ENCODE measurements at places on chromosomes 7 and 10.

DNA sequence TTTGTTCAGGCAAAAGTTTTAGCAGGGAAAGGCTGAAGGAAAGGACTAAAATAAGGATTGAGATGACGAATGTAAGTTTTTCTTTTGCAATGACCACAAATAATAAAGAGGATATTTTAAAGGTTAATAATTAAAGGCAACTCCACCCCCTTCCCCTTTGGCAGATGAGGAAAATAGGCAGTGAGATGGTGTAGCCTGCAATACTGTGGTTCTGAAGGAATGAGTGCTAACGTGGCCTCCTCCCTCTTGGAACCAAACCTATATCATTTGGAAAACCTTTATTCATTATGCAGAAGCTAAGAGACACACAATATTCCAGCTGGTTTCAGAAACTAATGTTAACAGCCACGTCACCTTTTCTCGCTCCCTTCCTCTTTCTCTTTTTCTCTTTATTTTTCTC is 70.9 kb upstream of the COL1A2 start:
- no peak for DNase-seq

DNA sequence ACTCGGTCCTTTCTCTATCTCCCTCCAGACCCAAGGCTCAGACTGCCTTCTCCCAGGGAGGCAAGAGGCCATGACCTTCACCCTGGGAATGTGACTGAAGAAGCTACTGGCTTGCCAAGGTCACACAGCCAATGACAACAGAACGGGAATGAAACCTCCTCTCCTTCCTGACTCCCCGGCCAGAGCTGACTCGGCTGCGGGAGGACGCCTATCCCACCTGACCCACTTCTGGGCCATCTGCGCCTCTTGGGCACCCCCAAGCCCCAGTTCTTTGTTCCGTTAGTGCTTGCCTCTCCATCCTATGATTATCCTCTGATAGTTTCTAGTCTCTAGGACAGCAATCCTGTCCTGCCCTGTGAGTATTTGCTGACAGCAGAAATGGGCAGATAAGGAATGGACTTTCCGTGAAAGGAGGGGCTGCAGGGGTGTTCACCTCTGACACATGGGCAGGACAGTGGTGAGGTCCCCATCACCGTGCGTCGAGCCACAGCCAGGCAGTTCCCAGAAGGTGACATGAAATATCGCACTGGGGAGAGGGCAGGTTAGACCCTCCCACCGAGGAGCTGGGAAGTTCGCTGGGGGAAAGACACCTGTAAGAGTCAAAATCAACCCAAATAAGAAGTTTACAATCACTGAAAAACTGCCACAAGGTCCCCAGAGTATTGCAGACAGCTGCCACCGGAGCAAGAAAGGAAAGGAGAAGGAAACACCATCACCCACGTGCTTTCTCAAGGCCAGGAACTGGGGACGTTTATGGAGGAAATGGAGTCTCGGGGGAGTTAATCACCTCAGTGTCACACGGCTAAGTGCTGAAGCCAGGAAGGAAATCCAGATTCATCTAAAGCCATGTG is 63.0 kb downstream of the INSIG1 start:
- no peak for DNase-seq

GRCh38 chr10:113148071-113148825 is 198.2 kb downstream of the TCF7L2 start:
- no peak for DNase-seq

DNA sequence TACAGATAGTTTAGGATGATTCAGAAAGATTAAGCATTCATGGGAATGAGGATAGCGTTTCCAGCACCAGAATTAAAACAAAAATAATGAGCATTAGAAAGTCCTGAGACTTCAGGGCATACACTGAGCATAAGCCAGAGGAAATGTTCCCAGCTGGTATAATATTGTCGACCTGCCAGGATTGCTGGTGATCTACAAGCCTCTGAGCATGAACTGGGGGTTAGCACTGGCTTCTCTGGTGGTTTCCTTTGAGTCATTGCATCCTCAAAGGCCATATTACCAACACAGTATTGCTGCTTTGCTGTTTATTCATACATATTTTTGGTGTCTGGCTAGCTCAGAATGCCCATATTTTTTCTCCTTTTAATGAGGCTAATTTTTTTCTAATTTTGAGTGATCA is 10.7 kb upstream of the ATRNL1 start:
- DNase-seq: no peak

GRCh38 chr7:117251687-117252086 is 71.2 kb downstream of the WNT2 start:
- no peak for DNase-seq

GRCh38 chr10:110456046-110456445 is 41.7 kb upstream of the DUSP5 start:
- no peak for DNase-seq

GRCh38 chr7:137669706-137670105 is 177.1 kb downstream of the DGKI start:
- no peak for DNase-seq

DNA sequence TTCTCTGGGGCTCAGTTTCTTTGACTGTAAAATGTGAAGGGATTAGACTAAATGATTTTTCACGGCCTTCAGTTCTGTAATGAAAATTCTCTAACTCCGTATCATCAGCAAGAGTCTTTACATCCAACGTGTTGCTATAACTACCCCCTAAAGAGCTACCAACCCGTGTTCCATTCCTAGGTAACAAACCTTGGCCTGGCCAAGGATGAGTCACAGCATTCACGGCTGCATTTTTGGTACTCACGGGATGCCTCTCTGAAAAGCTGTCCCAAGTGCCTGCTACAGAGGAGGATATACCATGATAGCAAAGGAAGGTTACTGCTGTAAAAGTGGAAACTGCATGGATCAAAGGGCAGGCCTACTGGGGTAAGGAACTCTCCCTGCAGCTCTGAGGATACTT is 5.9 kb downstream of the LRRC4 start:
- no peak for DNase-seq

DNA sequence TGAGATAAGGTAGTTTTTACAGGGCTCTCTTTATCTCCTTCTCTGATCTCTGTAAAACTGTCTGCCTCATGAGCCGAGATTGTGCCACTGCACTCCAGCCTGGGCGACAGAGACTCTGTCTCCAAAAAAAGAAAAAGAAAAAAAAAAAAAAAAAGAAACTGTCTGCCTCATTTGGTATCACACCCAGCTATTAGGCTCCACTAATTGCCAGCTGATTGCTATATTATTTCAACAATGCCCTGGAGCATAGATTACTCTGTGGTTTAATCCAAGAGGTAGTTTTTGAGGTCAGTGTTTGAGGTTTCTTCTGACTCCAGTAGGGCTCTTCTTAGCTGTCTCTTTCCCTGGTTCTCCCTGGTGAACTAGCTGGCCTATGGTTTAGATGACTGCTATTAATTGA is 268.1 kb upstream of the PLPP4 start:
- DNase-seq: no peak

GRCh38 chr10:112658900-112659638 is 212.1 kb downstream of the VTI1A start:
- DNase-seq: peak; percentile 37

- no peak for DNase-seq
These were observed 645.7 kb downstream of the SUGCT start for GRCh38 chr7:40780460-40780859.

- no peak for DNase-seq
These were observed 8.4 kb downstream of the ANXA11 start for GRCh38 chr10:80196950-80197315.

DNA sequence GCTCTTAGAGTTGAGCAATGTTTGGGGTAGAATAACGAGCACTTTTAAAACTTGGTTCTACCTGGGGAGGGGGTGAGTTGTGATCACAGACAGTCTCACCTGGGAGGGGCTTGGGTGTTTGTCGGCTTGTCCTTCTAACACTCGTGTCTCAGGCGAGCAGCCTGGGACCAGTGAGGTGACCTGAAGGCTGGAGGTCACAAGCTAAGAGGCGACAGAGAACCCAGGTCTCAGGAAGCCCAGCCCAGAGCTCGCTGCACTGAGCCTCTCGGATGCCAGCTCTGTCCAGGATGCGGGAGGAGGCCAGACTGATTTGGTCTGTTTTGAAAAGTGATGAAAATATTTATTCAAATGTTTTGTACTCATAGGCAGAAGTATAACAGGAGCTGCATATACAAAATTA is 11.8 kb downstream of the HTRA1 start:
- no peak for DNase-seq

DNA sequence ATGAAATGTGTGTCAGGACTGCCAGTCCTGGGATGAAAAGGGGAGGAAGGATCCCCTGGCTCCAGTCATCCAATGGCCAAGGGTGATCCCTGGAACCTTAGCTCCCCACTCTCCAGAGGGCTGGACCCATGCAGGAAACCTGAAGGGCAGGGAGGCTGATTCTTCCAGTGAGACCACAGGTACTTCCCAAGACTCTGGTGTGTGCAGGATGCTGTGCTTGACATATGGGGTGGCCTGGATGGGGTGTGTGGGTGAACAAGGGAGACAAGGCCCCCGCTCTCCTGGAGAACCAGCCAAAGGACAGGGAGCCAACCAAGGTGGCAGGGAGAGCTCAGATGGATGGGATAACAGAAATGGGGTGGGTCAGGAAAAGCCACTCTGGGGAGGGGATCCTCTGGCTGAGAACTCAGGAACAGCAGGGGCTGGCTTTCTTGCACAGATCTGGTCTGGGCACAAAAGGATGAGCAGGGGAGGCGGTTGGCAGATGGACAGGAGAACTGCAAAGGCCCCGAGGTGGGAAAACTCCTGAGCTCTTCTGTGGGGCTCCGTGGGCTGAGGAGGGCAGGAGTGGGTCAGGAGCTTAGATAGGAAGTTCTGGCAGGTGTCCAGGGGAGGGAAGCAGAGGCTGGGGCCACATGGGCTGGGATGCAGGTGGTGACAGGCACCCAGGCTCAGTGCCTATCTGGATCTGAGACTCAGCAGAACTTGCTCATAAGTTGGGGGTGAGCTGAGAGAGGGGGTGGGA is 100.6 kb downstream of the ARHGAP22 start:
- DNase-seq: no peak

DNA sequence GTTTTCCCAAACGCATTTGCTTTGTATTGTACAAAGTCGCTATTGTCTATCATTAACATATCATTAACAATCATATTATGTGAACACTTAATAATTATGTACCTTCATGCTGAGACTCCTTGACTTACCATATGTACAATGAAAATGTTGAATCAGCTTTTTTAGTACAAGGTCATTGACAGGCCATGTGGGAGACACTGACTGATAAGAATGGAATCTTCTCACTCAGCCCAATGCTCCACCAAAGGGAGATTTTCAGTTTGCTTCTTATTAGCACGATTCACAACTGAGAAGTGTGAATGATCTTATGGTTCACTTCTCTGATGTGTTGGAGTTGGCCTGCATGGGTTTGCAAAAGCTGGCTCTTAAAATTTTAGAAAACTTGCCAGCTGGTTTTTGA is 253.5 kb upstream of the TEX47 start:
- no peak for DNase-seq

- no peak for DNase-seq
These were observed 81.3 kb upstream of the AGR3 start for GRCh38 chr7:16963044-16963443.

- no peak for DNase-seq
These were observed 117.0 kb upstream of the AMPH start for GRCh38 chr7:38748056-38748610.
